ENCODE measurements at places on chromosomes 16 and 17.
A peak's percentile ranks its signal among the peaks of the same experiment; 100 is the strongest.

DNA sequence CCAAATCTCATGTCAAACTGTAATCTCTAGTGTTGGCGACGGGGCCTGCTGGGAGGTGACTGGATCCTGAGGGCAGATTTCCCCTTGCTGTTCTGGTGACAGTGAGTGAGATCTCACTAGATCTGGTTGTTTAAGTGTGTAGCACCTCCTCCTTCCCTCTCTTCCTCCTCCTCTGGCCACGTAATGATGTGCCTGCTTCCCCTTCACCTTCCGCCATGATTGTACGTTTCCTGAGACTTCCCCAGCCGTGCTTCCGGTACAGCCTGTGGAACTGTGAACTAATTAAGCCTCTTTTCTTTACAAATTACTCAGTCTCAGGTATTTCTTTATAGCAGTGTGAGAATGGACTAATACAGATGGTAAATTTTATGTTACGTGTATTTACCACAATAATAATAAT lies 49.2 kb downstream of the METTL16 start:
- no peak for DNase-seq

DNA sequence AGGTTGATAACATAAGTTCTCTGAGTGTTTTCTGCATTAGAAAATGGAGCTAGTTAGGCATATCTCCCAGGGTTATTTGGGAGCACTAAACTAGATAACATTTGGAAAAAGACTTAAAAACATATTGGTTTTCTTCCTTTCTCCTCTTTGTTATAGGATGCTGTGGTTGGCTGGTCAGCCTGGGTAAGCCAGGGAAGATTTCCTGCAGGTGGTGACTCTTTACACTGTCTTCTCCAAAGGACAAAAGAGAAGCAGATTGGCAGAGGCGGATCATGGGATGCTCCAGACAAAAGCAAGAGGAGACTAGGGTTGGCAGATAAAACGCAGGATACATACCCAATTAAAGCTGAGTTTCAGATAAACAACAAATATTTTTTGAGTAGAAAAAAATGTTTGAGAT lies 6.2 kb upstream of the CRYBA1 start:
- no peak for DNase-seq

- peak; percentile 0 for DNase-seq
Measured at GRCh38 chr16:89123831-89124100, 30.1 kb downstream of the ACSF3 start.

GRCh38 chr17:16880121-16880842 lies 91.6 kb downstream of the TNFRSF13B start:
- DNase-seq, result no peak

GRCh38 chr17:78146881-78147280 lies 696 bp downstream of the C17orf99 start:
- DNase-seq, result no peak

DNA sequence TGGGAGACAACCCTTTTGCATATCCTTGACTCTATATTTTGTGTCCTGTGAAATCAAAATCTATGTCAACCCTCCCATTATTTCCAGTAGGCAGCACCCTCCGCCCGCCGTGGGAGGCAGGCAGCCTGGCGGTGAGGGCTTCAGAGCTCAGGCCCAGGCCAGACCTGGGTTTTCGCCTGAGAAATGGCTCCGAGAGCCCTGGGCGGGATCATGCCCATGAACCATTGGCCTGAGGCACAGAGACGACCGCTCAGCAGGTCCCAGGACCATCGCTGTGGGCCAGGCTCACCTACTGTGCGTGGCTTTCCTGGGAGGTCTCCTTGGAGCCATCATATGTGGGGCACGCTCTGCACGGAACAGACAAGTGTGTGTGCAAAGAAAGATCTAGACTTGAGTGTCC lies 6.3 kb upstream of the SLC38A8 start:
- no peak for DNase-seq

GRCh38 chr16:8554881-8555280 lies 35.4 kb downstream of the TMEM114 start:
- no peak for DNase-seq

GRCh38 chr16:84916178-84916577 lies 95.2 kb downstream of the ZDHHC7 start:
- DNase-seq, result no peak

DNA sequence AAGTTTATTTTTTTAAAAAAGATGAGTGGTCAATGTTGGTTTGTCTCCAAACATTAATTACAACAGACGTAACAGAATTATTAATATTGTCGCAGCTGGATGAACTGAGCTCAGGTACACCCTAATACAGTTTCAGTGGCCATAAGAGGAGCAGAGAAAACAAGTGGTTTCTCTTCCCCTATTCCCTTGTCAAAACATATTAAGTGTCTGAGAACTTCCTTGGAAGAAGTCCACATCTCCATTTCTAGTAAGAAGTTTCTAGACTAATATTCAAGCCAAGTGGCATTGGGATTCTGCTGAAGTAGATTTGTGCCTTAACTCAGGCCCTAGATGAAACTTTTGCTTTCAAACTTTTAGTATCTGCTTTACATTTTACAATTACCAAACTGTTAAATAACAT lies 47.7 kb downstream of the GNA13 start:
- no peak for DNase-seq

- DNase-seq, result no peak
Measured at GRCh38 chr16:28609631-28610594, at the start of gene SULT1A1. Gene SULT1A1, minus strand, starts transcription at chr16:28610044. Its CDS starts 1,189 bp downstream, at chr16:28608855.

DNA sequence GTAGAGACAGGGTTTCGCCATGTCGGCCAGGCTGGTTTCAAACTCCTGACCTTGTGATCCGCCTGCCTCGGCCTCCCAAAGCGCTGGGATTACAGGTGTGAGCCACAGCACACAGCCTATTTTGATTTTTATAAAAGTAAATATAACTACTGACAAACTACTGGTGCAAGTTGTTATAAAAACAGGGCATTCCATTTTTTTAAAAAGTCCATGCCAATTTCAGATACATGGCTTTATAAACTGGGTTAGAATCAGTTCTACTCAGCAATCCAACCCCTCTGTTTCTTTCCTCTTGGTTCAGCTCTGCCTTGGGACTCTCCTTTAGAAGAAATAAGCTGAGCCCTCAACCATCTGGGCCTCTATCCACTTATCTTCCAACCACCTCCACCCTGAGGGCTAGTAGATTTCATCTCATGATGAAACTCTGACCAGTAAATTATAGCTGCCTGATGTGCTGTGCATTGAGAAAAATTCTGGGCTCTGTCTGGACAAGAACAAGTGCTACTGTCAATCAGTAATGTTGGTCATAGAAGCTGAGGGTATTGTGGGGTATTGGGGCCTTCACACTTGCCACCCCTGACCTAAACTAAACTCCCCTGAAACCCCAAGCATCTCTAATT lies 10.2 kb downstream of the RANBP10 start:
- no peak for DNase-seq

DNA sequence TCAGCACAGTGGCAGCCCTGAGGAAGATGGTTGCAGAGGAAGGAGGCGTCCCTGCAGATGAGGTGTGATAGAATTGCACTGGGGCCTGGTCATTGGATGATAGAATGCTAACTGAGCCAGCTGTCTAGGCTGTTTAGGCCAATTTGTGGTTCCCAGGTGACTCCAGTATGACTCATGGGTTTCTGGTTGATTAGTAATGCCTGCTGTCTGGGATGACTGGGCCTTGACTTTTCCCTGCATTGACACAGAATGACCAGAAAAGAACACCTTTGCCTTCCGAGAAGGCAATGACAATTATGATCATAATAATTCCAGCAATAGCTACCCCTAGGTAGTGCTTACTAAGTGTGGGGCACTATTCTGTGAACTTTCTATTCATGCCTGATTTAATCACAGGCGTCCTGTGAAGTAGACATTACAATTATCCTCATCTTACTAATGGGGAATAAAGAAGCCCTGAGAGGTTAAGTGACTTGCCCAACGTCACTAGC lies 31.5 kb downstream of the USP43 start:
- no peak for DNase-seq

- DNase-seq, result no peak
Measured at GRCh38 chr16:77509796-77510195, 75.0 kb upstream of the ADAMTS18 start.

DNA sequence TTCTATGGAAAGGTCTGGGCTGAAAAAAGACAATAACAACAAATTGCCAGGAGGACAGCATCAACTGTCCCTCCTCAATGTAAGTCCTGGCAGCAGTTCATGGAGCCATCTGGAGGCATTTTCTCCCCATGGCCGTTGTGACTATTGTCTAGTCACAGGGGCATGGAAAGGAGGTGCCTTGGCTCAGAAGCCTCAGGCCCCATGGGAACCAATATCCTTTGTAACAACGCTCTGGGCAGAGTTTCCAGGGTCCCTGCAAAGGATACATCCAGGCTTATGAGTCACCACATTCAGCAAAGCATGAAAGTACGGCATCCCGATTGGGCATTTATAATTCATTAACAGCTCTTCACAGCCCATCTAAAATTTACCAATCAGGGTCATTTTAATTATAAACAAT lies 85.2 kb downstream of the GLG1 start:
- DNase-seq, result peak; percentile 18

DNA sequence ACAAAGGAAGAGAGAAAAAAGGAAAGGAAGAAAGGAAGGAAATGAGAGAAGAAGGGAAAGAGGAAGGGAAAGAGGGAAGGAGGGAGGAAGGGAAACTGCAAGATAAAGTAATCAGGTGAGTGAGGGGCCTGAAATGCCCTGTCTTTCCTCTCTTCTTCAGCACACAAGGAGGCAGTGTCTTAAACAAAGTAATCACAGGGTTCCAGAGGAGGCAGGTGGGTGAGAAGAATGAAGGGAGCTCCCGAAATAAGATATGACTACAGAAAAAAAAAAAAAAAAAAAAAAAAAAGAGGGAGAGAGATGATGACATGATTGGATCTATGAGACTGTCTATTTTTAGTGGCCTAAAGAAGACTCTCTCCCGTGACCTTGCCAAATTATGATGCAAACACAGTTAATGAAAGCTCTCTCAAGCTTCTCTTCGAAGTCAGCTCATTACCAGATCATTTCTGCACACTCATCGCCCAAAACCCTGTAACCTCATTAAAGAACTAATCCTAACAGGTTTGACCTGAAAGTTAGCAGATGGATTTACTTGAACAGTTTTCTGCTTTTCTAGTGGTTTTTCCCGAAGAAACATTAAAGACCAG lies 53.6 kb downstream of the CDH11 start:
- DNase-seq, result no peak

GRCh38 chr17:61878984-61879612 lies 15.8 kb upstream of the BRIP1 start:
- DNase-seq, result no peak

GRCh38 chr16:3583303-3584038 lies 6.3 kb upstream of the NLRC3 start:
- no peak for DNase-seq

DNA sequence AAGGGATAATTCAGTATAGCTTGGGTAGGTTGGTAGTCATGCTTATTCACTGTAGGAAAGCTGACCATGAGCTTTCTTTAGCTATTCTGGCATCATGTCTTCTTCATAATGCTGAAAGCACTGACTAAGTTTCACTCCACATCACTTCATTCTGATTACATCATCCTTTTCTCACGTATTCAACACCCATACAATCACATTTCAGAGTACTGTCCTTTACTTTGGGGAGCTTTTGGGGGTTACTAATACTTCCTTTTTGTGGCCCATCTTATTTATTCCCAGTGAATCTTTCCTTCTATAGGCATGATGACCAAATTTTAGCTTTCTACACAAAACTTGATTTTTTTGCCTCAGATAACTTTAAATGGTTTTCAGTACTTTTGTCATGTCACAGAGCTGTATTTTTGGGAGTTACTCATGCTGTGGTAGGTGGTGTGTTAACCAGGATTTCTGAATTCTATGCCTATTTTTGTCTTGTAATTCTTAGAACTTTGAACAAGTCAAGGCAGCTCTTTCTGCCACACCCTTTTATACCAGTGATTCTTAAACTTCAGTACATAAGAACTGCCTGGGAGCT lies 23.5 kb downstream of the TADA2A start:
- no peak for DNase-seq

- DNase-seq, result no peak
Measured at GRCh38 chr17:58669853-58670252, 22.0 kb downstream of the TEX14 start.

GRCh38 chr16:721765-722540 lies 1.0 kb downstream of the ANTKMT start:
- DNase-seq, result no peak

GRCh38 chr17:39556423-39556822 lies 51.3 kb downstream of the NEUROD2 start:
- DNase-seq, result no peak

GRCh38 chr16:68445458-68445857 lies 2.9 kb downstream of the SMPD3 start:
- DNase-seq, result peak; percentile 75

DNA sequence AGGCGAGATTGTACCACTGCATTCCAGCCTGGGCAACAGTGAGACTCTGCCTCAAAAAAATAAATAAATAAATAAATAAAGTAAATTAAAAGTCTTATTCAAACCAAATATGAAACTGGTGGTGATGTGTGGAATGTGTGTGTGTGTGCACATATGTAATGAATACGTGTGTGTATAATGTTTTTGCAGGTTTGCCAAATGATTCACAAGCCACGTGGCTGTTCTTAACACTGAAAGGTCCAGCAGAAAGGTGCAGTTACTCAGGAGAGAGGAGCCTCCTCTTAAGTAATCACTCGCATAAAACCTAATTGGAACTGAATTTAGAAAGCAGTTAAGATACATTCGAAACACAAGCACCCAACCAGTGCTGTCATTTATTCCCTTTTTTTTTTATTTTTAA lies 22.9 kb downstream of the GDE1 start:
- DNase-seq, result no peak

- no peak for DNase-seq
Measured at GRCh38 chr17:72788950-72789585, 303.4 kb downstream of the SLC39A11 start.

GRCh38 chr16:11238272-11239202 lies 17.5 kb downstream of the SOCS1 start:
- no peak for DNase-seq

DNA sequence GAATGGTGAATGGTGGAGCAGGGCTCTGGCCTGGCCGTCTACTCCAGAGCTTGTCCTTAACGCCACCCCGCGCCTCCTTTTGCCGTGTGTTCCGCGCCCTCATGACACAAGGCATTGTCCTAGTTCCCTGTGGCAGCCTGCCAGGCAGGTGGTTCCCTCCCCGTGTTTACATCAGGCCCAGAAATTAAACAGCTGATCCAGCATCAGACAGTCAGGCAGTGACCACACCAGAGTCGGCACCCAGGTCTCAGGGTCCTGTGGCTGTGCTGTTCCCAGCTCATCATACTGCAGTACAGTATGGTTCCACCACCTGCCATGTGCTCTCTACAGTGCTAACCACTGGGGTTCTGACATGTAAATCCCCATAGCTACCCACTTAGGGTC lies 119.7 kb downstream of the RAB11FIP4 start:
- peak; percentile 10 for DNase-seq

- DNase-seq, result peak; percentile 77
Measured at GRCh38 chr17:50956750-50957523, 90.8 kb upstream of the TOB1 start.

GRCh38 chr17:21078016-21078780 lies 35.4 kb upstream of the USP22 start:
- DNase-seq, result no peak

GRCh38 chr17:56870081-56870651 lies 36.2 kb downstream of the DGKE start:
- DNase-seq, result no peak

GRCh38 chr16:73086108-73086507 lies 38.2 kb upstream of the ZFHX3 start:
- DNase-seq, result no peak
